ENCODE measurements at places on chromosomes 2 and 18. TPM values are rescaled to one million over a fixed set of nuclear protein-coding genes. Genes with fewer than 3 reads are reported as not detected.

The FBXO36 gene
- 1.1 TPM for total RNA-seq

The CYP27C1 gene
- 0.05 TPM for total RNA-seq

- DNase-seq = no peak
Measured at GRCh38 chr2:168727904-168728470, 74.5 kb upstream of the NOSTRIN start.

GRCh38 chr2:38421274-38422056 is 44.4 kb upstream of the ATL2 start:
- DNase-seq = peak; percentile 60

DNA sequence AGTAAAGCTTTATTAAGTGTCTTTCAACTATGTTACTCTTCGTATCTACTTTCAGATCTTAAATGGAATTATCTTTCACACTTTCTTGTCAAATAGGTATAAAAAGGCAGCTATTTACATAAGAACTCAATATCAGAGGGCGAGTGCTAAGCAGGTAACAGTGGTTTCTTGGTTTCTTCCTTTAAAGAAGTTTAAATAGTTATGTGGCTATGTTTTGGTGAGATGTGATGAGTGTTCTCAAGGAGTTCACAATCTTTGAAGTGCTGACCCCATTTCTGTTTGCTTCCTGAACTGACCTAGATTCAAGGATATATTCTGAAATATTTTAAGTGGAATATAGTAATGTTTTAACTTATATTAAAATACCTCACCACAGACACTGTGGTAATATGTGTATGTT is 161.9 kb downstream of the DPP4 start:
- no peak for DNase-seq
